Bronchial smooth muscle cell (primary cell): ENCODE measurements at places on chromosomes 4 and X. TPM values are rescaled to one million over a fixed set of nuclear protein-coding genes. Genes with fewer than 3 reads are reported as not detected.

Gene CXCL11
- total RNA-seq = not detected in 2 replicates

Gene TMEM31
- total RNA-seq = not detected in 2 replicates

Gene HGFAC
- total RNA-seq = under 0.01 and 0.26 TPM in 2 replicates

Gene CACNA1F
- under 0.01 TPM in 1 of 2 replicates, not detected in the other for total RNA-seq

Gene PSAPL1
- total RNA-seq = not detected in 2 replicates

Gene NEIL3
- total RNA-seq = 1.3 and 2.0 TPM in 2 replicates

Gene PAGE5
- not detected in 2 replicates for total RNA-seq

Gene IL2RG
- not detected in 2 replicates for total RNA-seq

Gene SYTL5
- total RNA-seq = 0.60 and 1.6 TPM in 2 replicates

Gene DIPK2B
- total RNA-seq = not detected in 2 replicates

Gene IL13RA2
- 51.9 and 56.7 TPM in 2 replicates for total RNA-seq

Gene C4orf36
- total RNA-seq = 1.1 and 2.1 TPM in 2 replicates

Gene CENPVL1
- not detected in 2 replicates for total RNA-seq
